ENCODE measurements at places on chromosomes 13 and 19.

GRCh38 chr19:2567580-2567979, 91.7 kb downstream of the GADD45B start:
- no peak for DNase-seq

GRCh38 chr13:89955773-89956172, 1391.7 kb upstream of the MIR17HG start:
- DNase-seq, result no peak

- peak; percentile 63 for DNase-seq
These were observed 41.2 kb upstream of the KLF2 start for GRCh38 chr19:16283210-16284061.

DNA sequence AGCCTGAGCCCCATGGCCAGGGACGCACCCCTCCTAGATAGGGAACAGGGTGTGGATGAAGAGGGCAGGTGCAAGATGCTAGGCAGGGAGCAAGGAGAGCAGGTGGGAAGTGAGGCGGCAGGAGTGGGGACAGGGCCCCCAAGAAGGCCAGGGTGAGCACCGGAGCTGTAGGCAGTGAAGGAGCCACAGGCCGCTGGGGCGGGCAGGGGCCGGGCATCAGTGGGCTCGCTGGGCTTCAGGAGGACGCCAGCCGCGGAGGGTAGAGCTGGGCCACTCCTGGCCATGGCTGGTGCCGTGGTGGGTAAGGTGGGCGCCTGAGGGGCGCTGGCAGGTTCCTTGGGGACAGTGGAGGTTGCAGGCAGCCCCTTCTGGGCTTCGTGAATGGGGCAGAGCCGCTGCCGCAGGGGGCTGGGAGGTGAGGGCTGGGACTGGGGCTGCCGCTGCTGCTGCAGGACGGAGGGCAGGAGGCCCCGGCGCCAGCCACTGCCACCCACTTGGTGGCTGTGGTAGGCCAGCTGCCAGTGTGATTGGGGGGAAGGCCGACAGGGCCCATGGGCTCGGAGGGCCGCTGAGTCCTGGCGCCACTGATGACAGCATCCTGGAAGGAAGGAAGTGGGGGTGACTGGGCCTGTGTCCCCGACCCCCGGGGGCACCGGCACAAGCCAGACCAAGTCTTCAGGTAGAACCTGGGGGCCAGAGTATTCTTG, 2.1 kb downstream of the NKPD1 start:
- no peak for DNase-seq

DNA sequence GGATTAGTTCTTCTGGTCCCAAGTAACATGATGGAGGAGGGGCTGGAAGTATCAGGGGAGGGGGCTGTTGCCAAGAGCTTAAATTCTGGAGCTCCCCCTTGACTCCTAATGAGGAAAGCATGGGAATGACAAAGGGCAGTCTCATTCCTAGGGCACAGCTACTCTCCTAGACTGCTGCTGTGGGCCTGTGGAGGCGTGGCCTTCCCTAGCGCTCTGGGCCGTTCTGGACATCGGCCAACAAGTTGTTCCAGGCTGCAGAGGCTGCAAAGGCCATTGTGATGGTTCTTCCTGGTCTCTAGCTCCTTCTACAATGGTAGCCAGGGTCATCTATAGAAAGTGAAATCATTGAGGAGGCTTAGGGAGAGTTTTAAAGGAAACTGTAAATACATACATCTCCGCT, 916.6 kb downstream of the DIAPH3 start:
- DNase-seq, result peak; percentile 4

DNA sequence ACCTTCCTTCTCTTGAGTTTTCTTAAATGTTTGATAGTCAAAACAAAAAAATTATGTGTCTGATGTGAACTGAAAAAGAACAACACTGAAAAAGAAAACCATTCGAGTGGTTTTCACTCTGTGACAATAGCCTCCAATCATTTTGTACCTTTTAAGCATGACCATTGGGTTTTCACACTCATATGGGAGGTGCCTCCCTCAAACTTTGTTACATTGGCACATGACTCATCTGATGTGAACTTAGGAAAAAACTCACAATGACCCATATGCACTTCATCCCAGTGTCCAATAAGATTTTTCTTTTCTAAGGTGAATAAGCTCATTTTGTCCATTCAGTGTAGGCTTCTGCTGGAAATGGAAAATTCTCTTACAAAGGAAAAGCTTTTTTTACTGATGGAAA, 66.6 kb upstream of the XPO4 start:
- no peak for DNase-seq

DNA sequence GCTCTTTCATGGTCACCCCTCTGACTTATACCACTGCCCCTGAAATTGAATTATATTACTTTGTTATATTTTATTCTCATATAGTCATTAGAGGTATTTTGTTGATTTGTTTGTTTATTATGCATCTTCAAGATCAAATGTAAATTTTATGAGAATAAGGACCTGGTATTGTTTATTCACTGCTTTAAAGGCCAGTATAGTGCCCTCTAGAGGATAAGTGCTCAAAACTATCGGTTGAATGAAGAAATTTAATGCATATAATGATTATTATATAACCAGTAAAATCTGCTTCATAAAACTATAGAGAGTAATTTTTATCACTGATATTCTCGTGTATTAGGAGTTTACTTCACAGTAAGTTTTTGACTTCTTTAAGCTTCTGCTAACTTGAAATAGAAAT, 1401.9 kb downstream of the SLITRK1 start:
- DNase-seq, result no peak

GRCh38 chr13:69180034-69180433, 927.6 kb upstream of the ATXN8OS start:
- DNase-seq, result no peak

GRCh38 chr19:45114116-45114515, 21.1 kb downstream of the PPP1R37 start:
- no peak for DNase-seq

DNA sequence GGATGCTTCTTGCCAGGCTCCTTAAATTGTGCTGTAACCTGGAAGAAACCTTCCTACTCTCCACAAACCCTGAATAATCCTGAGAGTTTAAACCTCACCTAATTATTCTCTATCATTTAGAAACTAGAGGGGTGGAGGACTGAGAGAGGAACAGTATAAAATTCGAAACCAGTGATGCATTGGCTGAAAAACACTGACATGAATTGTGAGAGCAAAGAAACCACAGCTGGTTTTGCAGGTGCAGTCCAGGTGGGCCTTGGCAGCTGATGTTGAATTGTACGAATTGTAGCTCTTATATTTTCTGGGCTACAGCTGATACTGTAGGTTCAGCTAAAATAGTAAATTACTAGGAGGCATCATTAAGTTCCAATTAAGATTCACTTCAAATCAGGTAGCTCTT, 227.0 kb upstream of the SLITRK5 start:
- DNase-seq, result no peak

DNA sequence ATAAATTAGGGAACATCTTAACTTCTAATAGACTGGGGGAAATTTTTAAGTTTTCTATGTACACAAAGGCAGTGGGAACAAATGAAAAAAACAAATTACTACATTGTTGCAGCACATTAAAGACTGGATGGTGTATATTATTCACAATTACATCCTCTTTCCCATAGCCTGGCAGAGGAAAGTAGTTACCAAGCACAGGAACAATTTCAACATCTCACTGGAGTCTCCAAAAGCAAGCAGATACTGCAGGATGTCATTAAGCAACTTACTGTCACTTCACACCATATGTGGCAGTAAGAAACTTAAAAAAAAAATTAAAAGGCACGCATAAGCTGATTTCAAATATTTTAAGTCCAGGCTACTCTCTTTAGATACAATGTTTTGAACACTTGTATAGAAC, 6.4 kb upstream of the EFNB2 start:
- DNase-seq, result no peak

GRCh38 chr19:17680230-17680722, 7.9 kb downstream of the UNC13A start:
- DNase-seq, result peak; percentile 86

DNA sequence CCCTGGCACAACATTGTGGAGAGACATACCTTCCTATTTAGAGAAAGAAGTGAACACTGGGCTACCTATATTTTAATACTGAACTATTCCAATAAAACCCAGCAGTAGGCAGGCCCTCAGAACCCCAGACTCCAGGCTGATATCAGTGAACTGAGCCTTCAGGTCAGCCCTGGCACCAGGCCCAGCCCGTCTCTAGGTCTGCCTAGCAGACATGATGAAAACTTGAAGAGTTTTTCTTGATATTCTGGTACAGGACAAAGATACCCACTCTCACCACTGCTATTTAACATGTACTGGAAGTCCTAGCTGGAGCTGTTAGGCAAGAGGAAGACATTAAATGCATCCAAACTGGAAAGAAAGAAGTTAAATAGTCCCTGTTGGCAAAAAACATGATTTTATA, 396.6 kb upstream of the SPRY2 start:
- no peak for DNase-seq

DNA sequence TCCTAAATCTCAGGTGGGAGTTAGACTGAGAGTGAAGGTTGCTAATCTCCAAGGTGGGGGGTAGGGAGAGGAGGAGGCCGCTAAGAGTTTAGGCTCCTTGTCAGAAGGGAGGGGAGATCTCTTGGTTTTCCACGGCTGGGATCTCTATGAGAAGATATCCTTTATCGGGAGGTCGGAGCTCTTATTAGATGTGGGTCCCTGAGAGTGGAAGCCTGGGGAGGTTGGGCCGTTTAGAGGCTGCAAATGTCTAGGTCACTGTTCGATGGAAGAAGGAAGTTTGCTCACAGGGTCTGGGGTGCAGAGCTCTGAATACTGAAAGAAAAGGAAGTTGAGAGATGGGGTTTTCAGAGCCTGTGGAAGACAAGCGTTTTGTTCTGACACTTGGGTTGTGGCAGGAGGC, 3.8 kb downstream of the MYADM start:
- DNase-seq, result peak; percentile 5

DNA sequence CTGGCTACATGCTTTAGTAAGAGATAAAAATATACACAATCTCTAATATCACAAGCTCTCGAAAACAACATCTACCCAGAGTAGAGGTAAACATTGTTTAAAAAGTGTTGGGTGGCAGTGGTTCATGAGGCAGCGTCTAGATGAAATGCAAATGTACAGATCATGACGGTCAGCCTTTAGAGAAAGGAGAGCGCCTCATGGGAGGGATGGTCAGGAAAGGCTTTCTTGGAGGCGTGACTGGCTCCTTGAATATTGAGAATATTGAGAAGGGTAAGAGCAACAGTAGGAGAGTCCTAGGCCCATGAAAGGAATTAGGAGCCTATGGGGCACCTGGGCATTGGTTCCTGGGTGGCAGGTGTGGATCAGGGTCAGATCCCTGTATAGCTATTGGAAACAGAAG, 10.6 kb downstream of the HNRNPUL1 start:
- DNase-seq, result no peak

DNA sequence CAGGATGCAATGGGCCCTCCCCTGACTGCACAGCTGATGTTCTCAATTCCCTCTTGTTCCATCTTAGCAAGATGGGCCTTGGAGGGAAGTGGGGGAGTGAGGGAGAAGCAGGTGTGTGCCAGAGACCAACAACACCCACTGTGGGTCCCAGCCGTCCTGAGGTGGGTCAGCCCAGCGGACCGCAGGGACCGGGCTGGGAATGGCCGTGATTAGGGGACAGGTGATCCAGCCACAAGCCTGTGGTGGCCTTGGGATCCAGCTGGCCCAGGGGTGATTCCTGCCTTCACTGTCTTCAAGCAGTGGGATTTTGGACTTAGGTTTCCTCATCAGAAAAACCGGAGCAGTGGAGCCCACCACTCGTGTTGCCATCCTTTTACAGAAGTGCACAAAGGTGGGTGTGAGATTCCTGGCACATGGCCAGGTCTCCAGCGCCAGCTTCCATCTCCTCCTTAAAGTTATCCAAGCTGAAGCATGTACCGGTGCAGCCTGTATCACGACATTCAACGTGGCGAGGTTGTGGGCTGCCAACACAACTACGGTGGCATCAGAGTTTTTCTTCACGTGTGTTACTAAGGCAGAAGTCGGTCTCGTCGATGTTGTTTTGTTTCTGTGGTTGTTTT, 9.0 kb upstream of the ATP11A start:
- no peak for DNase-seq

GRCh38 chr13:48302871-48303358, 636 bp upstream of the RB1 start:
- DNase-seq, result no peak

DNA sequence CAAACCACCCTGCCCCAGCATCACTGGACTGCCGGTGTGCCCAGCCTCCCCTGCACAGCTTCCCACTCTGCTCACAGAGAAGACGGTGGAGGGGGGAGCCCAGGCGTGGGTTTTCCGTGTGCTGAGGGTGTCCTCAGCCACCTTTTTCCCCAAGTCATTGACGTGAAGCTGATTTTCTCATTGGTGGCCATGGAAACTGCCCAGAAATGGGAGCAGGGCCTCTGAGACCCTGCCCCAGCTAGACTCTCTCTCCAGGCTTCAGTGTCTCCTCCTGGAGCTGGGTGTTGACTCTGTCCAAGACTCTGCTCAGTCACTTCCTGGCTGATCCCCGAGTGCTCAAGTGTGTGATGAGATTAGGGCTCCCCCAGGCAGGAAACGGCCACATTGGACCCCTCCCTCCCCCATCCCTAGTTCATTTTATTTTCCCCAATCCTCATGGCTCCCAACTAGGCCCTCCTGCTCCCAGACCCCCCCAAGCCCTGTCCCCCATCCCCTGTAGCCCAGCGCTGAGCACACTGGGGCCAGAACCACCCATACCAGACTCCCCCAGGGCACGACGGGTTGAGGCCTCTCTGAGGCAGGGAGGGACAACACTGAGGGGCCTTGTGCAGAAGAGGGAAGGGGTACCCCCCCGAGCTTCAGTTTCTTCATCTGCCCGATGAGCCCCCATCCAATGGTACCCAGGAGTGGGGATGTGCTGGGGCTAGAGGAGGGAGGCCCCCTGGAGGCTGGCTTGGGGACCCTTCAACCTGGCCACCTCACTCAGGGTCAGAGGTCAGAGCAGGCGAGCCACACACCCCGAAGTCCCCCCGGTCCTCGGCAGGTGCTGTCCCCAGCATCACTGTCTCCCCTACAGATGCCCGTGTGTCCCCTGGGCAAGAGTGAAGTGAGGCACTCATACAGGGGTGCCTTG, 1.2 kb upstream of the F2RL3 start:
- no peak for DNase-seq

DNA sequence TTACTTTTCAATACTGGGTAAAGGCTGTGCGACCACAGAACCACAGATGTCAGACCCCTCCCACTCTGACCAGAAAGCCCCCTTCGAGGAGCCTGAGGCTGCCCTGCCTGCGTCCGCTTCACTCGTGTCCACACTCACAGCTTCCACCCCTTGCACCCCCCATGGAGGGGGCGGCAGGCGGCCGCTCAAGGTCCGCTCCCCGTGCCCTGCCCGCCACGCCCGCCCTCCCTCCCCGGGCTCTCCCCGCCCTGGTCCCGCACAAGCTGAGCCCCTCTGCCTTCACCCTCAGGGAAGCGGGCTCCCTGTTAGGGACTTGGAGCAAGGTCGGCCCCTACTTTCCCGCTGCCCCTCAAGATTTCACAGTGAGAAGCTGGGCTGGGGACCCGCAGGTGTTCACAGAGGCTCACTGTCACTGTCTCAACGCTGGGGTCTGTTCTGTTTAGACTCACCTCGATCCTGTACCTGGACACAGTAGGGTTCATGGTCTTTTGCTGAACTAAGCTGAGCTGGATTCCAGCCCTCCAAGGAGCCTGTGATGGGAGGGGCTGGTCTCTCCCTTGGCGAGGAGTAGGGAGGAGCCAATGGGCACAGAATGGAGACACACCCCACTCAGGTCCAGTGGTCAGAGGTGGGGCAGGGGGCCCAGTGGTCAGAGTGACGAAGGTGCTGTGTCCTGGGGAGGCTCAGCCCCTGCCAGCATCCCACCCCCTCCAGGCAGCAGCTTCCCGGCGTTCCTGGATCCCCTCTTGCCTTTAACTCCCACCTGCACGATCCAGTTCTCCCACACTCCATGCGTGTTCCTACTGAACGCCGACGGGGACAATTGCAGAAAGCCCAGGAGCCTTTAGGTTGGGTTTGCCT, 69.5 kb downstream of the SPACA7 start:
- DNase-seq, result peak; percentile 29

GRCh38 chr19:49431330-49431749, 6.2 kb downstream of the GFY start:
- DNase-seq, result no peak
